Activated CD4-positive, alpha-beta T cell treated with anti-CD3 and anti-CD28 coated beads for 36 hours (primary cell): ENCODE measurements at places on chromosomes 7 and 10.

GRCh38 chr7:1995426-1995825, 237.3 kb downstream of the MAD1L1 start:
- DNase-seq: no peak

GRCh38 chr10:125441151-125441550, 241.8 kb downstream of the TEX36 start:
- no peak for DNase-seq

- DNase-seq: no peak
Measured at GRCh38 chr10:66795866-66796265, 130.0 kb upstream of the LRRTM3 start.

- DNase-seq: peak; percentile 27
Measured at GRCh38 chr10:99709480-99710229, 22.3 kb downstream of the COX15 start.

DNA sequence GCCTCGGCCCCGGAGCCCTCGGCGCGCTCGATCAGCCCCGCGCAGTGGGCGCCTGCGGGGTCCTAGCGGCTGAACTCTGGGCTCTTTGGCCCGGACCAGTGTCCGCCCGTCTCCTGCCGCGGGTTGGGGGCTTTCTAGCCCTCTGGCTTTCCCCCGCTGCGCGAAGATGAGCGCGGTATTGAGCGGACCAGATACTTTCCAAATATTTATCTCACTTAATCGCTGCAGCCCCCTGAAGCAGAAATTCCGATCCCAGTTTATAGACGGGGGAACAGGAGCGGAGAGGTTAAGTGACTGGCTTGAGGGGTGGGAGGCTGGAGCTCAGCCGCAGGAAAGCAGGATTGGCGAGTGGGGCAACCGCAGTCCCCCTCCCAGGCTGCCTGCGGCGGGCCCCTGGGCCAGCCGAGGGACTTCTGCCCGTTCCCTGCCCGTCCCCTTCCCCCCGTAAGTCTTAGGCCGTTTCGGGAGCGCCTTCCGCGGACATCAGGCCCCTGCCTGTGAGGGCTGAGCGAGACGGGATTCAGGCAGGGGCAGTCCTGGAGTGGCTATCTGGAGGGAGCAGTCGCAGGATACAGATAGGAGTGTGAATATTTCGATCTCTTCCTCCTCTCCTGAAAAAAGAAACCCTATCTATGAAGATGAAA, 565 bp downstream of the STRIP2 start:
- DNase-seq: peak; percentile 20

DNA sequence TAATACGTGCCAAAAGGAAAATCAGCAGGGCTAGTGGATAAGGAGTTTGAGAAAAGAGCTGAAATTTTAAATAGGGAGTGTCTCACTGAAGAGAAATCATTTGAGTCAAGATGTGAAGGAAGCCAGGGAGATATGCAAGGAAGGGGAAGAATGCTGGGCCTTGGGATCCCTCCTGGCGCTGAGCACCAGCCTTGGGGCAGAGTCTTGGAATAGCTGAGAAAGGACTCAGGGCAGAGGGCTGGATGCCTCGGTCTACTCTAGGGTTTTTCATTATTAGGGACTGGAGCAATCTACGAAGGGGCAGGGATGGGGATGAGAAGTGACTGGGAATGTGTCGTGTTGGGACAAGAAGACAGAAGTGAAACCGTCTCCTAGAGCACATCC, 484 bp downstream of the ZWINT start:
- no peak for DNase-seq

DNA sequence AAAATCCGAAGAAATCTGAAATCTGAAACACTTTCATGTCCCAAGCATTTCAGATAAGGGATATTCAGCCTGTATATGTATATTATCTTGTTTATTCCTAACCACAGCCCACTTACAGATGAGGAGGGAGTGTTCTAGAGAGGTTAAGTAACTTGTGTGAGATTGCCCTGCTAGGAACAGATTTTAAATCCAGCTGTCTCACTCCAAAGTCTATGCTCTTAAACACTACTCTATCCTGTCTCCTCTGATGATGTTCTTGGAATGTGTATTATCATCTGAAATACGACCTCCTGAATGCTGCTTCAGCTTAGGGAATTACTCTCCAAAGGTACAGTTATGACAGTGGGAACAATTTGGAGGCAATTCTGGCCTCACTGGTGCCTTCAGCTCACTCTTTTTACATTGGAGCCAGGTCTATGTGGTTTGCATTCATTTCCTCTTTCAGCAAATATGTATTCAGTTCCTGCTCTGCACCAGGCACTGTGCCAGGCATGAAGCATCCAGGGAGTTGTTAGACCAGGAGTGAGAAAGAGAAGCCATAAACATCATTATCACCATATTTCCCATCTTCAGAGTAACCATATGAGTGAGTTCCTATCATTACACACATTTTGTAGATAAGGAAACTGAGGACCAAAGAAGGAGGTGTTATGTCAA, 70.2 kb downstream of the NOC3L start:
- no peak for DNase-seq
